ENCODE measurements at places on chromosomes 11 and 22.

DNA sequence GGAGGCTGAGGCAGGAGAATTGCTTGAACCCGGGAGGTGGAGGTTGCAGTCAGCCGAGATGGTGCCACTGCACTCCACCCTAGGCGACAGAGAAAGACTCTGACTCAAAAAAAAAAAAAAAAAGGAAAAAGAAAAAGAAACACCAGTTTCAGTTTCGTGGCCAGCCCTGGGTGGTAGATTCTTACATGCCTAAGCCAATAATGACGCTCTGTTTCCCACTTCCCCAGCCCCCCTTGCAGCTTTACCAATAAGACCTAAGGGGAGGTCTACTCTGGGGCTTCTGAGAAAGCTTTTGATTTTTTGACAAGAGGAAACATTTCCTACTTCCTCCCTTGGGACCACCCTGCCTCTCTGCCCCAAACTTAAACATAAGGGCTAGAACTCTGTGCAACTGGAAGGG, 30.0 kb upstream of the PTPRJ start:
- peak; percentile 33 for DNase-seq

DNA sequence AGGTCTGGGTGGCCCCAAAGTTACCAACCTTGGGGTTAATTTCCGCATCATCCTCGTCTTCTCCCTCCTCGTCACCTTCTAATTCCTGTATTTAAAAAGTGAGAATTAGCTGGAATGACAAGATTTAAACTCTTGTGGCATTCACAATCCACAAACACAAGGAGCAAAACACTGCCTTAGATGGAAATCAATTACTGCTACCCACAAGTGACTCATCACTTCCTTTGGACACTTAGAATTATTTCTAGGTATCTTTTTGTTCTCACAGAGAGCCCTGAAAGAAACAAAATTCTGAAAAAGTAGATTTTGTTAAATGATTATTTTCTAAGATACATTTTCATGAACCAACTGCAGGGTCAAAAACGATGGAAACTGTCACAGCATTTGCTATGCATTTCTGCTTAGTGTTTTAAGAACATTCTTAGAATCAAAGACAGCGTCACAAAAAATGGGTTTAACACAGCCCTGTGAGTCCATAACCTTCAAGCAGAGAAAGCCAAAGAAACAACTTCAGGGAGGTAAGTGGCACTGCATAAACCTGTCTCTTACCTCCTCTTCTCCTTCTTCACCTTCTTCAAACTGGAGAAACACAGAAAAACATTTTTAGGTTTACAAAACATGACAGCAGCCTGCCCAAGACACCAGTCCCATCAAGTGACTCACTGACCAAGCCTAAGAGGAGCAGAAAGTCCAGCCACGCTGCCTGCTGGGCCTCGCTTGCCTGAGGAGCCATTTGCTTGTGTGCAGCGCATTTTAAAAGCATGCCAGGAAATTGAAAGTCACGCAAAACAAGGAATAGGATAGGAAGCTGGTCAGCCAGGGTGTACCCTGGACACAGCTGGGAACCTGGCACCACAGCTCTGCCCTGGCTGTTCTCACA, 22.3 kb upstream of the PHLDA2 start:
- no peak for DNase-seq

- no peak for DNase-seq
These were observed 19.0 kb downstream of the POLD3 start for GRCh38 chr11:74611369-74611861.

- no peak for DNase-seq
These were observed 78.3 kb upstream of the AKIP1 start for GRCh38 chr11:8832571-8833260.

DNA sequence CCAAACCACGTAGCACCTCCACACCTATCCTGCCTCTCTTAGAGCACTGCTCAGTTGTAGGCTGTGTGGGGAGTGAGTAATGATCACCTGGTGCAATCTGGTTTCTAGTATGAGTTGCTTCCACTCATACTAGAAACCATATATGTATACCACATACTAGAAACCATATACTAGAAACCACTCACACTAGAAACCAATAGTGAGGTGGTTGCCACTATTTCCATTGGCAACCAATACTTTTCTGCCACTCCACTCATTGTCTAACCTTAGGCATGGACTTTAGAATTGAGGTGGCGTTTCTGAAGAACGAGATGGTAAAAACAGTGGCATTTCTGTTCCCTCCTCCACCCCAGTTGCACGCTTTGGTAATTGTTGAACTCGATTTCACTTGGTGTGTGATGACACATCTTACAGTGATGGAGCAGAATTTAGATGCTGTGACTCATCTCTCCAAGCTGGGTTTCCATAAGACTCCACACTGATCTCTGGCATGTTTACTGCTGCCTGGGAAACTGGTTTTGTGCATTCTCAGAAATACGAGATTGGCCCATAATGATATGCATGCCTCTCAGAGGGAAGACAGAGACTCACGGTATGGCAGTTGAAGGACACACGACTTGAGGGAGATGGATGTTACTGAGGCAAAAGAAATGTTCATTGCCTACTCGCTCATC, 82.9 kb downstream of the KIRREL3 start:
- no peak for DNase-seq

- no peak for DNase-seq
These were observed 833.5 kb downstream of the KCNA4 start for GRCh38 chr11:29183301-29183700.

GRCh38 chr11:2590965-2591754, 108.6 kb downstream of the KCNQ1OT1 start:
- DNase-seq, result no peak

GRCh38 chr11:131792243-131792642, 421.8 kb downstream of the NTM start:
- DNase-seq, result no peak

- no peak for DNase-seq
These were observed 68.3 kb upstream of the LINC01488 start for GRCh38 chr11:69413015-69413801.

DNA sequence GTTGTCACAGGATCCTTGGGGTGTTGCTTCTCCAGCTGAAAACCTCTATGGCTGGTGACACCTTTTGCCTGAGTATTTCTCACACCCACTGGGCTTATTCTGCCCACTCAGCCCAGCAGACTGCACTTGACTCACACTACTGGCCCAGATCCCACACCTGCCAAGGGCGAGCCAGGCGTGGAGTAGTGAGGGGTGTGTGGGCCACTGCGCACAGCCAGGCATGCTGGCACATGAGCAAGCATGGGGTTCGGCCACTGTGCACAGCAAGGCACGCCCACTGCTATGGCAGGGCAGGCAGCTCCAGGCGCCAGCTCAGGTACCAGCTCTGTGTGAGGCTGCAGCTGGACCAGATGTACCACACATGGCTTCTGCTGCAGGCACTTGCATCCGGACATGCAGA, 116.5 kb upstream of the MTNR1B start:
- no peak for DNase-seq

- DNase-seq, result no peak
These were observed 55.6 kb upstream of the RRM1 start for GRCh38 chr11:4039011-4039410.

GRCh38 chr11:63536669-63537292, at the start of gene PLAAT4:
Gene PLAAT4 (plus strand): TSS chr11:63536808. CDS start chr11:63536869, 61 bp downstream.
- DNase-seq, result no peak

- no peak for DNase-seq
These were observed 2.9 kb upstream of the ARFGAP2 start for GRCh38 chr11:47179655-47179991.

DNA sequence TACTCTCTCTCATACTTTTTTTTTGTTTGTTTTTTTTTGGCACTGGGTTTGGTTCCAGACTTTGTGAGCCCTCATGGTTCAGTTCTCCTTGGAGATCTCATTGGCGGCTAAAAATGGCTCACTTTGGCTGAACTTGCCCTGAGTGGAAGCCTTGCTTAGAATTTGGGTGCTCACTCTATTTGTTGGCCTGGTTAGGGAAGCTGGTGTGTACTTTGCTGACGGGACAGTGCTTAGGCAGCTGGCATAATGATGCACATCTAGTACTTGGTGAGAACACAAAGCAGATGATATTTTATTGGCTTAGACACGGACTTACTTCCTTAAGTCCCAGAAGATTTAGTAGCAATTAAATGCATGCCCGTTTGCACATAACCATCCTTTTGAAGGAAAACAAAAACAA, 66.5 kb upstream of the GRAMD1B start:
- DNase-seq, result no peak

- no peak for DNase-seq
These were observed 43.8 kb downstream of the SC5D start for GRCh38 chr11:121336279-121336937.

DNA sequence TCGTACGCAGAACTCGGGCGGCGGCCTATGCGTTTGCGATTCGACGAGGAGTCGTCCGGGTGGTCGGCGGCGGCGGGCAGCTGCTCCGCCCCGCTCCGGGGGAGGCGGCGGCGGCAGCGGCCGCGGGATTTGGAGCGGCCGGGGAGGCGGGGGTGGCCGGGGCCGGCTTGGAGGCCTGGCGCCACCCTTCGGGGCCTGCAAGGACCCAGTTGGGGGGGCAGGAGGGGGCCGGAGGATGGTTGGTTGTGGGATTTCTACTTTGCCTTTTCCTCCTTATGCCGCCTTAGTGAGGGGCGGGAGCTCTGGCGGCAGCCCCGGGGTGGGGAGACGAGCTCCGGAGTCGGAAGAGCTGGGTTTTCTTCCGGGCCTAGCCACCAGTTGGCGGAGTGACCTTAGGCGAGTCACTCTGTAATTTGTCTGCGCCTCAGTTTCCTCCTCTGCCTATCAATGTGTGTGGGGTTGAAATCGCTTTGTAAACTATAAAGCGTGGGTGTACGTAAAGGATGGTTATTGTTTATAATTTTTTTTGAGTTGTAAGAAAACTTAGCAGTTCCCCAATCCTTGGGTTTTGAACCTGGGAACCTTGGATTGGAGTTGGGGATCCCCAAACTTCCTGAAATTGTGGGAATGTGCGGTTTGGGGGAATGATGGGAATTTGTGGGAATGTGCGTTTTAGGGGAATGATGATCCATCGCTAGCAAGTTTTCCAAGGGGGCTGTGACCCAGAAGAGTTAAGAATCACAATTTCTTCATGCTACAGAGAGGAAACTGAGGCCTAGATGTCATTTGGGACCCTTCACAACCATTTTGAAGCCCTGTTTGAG, 679 bp downstream of the TUG1 start:
- DNase-seq, result no peak

GRCh38 chr11:65858681-65859087, 704 bp upstream of the CFL1 start:
- no peak for DNase-seq

- DNase-seq, result no peak
These were observed 50.9 kb downstream of the TRIOBP start for GRCh38 chr22:37747715-37748100.

- DNase-seq, result no peak
These were observed 62.7 kb upstream of the ARHGAP42 start for GRCh38 chr11:100624346-100624745.

DNA sequence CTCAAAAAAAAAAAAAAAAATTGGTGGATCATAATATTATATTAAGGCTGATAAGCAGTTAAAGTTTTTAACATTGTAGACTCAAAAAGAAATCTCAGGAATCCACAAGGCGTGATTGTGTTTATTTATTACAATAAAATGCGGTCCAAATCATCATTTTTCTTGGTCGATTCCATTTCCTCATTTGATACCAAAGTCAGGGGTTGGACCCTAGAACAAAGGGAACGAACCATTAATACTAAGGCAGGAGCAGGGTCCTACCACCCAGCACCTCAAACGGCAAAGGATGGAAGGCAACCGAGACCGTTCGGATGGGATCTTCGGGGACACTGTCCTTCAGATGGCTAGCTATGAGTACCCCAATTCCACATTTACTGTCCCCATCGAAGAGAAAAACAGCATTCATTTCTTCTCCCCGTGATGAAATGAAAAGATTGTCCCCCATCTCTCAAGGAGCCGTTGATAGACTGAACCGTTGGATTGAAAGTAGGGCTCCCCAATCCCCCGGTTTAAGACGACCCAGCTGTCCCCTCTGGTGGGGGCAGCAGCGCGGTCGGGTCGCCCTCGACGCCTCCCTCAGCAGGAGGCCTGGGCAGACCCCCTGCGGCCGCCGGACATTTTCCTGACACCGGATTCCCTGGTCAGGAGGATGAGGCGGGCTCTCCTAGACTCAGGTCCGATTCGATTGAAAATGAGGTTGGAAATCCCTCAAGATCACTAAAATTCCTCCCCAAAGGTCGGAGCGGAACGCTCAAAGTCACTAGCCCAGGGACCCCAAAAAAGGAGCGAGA, 607 bp downstream of the DMC1 start:
- no peak for DNase-seq

GRCh38 chr11:6203327-6203726, 2.0 kb upstream of the C11orf42 start:
- DNase-seq, result no peak

DNA sequence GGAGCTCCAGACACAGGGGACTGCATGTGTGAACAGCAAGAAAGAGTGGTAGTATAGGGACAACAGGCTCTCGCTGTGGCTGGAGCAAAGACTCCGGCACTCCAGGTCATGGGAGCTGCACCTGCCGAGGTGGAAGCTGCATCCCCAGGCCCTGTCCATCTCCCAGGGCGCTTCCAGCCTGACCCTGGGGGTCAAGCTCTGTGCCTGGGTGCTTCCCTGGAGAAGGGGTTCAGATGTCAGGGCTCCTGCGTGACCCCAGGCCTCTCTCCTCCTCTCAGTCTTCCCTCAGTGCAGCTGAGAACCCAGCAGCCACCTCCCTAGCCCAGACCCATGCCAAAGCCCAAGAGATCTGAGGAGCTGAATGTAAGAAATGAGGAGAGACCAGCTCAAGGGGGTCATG, 3.4 kb downstream of the TMPRSS4 start:
- no peak for DNase-seq

DNA sequence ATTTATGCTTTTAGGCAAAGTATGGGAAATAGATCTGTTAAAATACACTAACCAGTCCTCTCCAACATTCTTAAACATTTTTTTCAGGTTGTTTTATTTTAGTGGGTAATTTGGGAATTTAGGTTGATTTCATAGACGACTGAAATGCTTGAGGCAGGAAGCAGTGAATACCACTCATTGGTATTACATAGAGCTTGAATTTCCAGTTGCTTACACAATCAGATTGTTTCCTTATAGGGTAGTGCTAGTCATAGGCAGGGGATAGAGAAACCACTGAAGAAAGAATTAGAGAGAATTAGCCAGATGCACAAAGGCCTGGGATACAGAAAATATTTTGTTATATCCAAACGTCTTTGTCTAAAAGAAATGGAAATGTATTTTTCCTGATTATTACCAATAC, 23.9 kb upstream of the LYVE1 start:
- DNase-seq, result no peak
